ENCODE measurements at places on chromosomes 2 and 18.

DNA sequence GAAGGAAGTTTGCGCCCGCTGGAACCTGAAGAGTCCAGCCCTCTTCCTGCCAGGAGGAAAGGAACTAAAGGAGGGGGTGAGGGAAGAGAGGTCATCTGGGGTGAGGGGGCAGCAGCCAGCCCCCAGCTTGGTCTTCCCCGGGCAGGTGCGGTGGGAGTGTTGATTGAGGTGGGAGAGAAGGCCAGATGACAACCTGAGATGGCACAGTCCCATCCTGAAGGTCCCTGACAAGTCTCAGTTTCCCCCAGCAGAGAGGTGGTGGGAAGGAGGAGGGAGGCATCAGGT is 240.9 kb downstream of the HAUS1 start:
- DNase-seq = no peak

DNA sequence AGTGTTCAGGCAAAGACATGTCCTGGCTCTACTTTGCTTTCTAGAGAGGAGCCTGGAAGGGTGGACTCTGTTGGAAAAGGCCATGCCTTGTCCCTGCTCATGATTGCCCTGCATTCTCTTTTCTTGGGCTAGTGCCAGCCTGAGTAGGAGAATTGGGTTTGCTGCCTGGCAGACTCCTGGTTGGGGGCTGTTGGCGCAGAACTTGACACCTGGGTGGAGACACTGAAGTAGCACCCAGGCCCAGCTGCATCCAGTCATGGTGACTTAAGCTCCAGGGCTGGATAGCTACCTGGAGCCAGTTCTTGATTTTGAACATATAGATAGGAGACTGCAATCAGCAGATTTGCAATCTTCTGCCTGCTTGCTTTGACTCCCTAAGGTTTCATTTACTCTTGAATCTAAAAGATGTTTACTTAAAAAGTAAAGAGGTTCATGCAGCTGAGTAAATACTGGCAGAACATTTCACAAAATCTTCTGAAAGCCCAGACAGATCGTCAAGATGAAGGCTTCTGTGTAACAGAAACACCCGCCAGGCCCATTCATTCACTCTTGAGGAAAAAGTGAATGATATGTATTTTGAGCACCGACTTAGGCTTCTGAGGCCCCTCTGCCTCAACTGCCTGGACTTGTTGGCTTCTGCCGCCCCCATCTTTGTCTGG is 38.0 kb upstream of the YWHAQ start:
- no peak for DNase-seq

DNA sequence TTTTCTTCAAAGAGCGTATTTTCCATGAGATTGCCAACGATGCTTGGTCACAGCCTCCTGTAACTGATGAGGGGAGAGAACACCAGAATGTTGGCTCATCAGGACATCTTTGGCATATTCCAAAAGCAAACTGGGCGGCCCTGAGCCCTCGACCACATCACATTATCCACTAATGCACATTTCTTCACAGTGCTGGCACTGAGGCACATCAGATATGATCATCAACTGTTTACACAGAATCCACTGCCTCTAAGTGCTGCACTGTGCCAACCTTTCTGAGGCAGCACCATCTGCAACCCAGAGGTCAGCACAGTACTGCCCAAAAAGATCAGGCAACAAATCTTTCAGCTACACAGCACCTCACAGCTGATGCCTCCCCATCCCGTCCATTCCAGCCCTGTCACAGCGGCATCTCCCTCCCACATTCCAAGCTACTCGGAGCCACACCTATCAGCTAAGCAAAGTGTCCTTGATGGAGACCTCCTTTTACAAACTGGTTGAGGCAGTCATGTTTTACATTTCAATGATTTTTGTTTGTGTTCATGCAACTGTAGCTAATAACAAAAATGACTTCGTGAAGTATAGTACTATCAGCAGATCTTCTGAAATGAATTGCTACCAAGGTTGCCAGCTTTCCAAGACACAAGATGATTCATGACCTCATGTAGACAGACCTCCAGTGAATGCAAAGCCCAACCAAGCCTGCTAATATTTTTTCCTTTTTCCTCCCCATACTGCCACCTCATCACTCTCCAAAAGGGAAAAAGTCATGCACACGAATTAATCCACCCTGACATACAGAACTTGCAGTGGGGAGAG is 32.3 kb downstream of the MYO5B start:
- DNase-seq = peak; percentile 7

DNA sequence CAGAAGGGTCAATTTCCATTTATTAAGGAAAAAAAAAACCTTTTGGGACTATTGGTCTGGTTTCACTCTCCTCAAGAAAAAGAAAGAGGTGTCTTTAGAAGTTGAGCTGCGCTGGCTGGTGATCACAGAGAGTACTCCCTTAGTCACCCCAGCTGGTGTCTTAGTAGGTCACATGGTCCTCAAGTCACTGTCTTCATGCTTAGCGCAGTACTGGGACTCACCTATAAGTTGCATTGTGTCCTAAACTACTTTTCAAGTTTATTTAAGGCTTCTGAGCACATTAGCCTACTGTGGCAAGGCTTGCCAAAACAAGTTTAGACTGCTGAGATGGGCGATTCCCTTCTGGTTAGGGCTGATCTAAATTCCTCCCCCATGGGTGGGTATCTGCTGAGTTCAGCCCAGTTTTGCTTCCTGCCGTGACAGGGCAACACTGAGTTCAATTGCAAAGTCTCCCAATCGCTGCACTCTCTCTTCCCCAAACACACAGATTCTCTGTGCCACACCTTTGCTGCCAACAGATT is 824.9 kb upstream of the CRIM1 start:
- no peak for DNase-seq

DNA sequence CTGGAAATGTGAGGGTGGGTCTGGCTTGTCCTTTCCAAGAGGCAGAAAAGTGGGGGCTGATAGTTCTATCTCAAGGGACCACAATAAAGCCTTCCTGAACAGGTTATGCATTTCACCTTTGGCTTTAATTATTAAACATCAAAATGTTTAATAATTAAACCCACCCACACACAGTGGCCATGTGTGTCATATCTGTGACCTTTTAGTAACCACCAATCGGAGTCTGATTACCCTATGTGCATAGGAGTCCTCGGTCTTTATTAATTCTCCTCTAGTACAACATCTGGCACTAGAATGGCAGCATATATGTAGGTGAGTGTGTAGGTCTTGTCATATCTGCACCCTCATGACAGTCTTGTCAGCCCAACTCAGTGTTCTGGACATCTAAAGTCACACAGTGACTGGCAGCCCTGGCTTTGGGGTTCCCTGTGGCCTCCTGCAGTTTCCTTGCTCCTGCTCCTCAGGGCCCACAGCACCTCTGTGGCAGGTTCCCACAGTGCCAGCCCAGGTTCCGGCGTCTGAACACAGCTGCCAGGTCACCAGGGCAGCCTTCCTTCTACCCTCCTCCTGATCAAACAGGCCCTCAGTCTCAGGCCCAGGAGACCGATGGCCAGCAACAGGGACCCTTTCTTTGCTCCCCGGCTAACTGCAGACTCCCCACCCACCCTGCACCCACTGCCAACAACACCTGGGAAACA is 100.9 kb downstream of the MTCL1 start:
- no peak for DNase-seq

DNA sequence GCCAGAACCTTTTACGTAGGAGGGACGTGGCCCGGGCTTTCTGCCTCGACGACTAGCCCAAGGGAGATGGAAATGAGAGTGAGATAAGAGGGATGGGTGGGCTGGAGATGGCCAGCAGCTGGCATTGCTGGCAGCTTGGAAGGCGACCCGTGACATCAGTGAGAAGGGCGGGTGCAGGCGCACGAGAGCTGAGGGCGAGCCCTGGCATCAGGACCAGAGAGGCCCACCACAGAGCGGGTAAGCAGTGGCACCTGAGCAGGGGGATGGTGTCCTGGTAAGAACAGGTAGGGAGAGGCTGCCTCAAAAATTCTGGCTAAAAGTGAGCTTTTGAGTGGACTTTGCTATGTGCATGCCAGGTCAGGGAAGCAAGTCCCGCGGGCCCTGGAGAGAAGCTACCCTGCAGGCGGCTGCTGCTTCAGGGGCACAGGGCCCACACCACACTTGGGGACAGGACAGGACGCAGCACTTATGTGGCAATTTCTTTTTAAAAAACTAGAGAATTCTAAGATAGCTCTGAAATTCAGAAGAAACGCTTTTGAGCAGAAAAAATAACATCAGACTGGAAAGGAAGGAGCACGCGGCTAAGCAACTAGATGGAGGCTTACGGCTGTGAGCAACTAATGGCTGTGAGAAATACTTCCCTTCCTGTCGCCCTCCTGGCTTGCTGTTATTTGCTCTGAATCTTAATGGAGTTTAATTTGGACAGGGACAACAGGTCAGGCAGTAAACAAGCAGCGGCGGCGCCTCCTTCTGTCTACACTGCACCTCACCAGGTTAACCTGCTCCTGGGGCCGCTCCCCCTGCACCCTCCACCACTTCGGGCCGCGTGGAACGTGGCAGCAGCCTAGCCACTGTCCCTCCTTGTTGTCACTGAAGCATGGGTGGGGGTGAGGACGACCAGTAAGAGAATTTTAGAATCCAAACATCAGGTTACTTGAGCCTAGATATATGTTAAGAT is 20.5 kb downstream of the THAP4 start:
- DNase-seq = no peak

DNA sequence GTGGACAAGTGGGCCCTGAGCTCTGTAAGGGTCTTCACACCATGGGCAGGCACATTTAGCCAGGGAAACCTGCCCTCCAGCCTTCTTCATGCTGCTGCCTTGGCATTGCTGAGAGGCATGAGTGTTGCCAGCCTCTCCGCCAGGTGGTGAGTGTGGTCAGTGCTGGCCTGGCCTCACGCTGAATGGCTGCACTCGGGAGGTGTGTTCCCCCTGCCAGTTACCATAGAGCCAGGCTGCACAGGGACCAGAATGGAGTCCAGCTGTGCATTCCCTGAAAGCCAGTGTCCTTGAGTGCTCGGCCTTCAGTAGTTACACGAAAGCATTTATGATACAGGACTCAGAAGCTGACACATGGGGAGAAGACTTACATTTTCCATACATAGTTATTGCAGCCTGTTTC is 139.7 kb downstream of the ATP9B start:
- no peak for DNase-seq

GRCh38 chr2:66543257-66543767 is 108.4 kb downstream of the MEIS1 start:
- no peak for DNase-seq

GRCh38 chr2:26735883-26736588 is 28.0 kb upstream of the SLC35F6 start:
- no peak for DNase-seq

- peak; percentile 22 for DNase-seq
Measured at GRCh38 chr2:176682278-176682677, 413.0 kb downstream of the MTX2 start.

DNA sequence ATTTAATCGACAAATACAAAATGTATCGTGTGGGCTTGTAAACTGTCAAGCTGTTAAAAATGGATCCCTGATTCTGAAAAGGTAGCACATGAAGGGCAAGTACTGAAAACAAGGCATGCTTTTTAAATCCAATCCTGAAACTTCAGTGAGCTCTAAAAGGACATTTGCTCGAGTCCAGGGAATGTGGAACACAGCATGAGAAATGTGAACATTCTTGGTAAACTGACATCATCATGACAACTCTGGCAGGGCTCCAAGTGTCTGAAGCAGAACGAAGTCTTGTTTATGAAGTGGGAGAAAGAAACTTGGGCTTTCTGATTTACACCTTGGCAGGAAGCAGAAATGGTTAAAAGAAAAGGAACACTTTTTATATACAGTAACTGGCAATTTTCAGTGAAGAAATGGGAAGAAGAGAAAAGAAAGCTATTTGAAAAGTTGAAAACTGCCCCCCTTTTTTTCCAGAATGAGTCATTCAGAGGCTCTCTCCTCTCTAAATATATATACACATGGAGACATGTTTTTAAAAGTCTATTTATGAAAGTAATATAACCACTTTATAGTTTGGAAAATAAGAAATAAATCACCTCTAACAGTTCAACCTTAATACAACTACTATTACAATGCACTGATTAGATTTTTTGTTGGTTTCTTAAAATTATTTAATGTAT is 120.8 kb downstream of the GAREM1 start:
- DNase-seq = peak; percentile 98

DNA sequence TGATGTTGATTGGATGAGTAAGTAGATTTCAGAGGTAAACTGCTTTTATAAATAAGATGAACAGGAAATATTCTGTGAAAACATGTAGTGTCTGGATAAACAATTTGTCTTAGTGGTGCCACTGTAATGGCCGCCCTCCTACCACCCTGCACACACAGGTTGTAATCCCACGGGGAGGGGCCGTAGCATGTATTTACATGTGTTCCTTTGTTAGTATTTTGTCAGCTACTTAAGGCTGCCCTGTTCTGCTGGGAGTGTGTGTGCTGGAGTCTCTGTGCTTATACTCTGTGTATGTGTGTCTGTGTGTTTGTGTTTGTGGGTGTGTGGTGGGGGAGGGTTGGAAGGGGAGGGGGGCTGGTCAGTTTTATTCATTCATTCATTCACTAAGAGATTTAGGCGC is 5.1 kb downstream of the TSHZ1 start:
- no peak for DNase-seq

DNA sequence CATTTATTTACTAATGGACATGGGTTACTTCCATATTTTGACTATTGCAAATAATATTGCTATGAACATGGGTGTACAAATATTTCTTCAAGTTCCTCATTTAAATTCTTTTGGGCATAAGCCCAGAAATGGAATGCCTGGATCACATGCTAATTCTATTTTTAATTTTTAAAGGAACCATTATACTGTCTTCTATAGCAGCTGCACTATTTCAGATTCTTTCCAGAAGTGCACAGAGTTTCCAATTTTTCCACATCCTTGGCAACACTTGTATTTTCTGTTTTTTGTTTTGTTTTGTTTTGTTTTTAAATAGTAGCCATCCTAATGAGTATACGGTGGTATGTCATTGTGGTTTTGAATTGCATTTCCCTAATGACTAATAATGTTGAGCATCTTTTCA is 8.5 kb upstream of the RALBP1 start:
- DNase-seq = no peak

GRCh38 chr18:48138210-48138609 is 207.8 kb upstream of the SMAD2 start:
- DNase-seq = no peak

GRCh38 chr2:237341872-237342271 is 72.1 kb downstream of the COL6A3 start:
- DNase-seq = no peak

DNA sequence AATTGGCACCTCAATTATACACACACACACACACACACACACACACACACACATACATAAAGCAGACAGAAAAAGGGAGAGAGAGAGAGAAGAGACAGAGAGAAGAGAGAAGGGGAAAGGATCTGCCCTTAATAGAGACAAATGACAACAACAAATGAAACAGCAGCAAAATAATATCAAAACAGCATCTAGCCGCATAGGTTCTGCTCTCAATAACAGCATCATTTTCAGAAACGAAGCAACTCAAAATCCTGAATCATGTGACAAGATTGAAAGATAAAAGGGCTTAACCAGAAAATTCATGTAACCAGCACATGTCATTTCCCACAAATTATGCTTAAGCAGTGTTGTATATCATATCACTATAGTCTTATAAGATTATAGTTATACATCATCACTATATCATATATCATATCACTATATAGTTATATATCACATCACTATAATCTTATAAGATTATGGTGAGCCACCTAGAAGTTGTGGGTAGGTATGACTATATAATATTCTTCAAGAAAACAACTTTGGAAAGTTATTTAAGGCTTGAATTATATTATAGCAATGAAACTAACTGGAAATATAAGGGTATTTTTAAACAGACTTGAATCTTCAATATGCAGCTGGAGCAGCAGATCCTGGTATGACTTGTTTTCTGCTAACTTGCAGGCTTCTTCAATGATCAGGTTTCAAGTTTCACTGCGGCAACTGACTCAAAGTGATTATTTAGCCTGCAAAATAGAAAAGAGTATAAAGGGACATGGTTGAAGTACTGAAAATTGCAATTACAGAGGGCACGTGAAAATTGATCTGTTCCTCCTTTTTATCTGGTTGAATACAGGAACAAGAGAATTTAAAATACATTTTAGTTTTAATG is 16.1 kb upstream of the VPS54 start:
- DNase-seq = no peak

Data from cardiac muscle cell (in vitro differentiated cells and primary cell).